Hepatocyte (in vitro differentiated cells): ENCODE measurements at places on chromosomes 12 and 14.

DNA sequence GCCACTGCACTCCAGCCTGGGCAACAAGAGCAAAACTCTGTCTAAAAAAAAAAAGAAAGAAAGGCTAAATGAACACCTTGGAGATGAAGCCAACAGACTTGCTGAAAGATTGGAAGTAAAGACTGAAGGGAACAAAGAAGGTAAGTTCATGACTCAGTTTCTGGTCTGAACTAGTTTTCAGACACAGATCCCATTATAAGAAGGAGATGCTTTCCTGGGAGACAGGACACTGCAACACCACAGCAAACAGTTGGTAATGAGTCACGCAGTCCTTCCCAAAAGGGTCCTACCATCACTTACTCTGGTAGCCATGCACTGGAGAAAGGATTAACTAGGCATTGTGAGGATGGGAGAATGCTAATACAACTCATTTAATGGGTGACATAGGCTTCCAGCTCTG is 97.2 kb downstream of the SSPN start:
- no peak for DNase-seq

DNA sequence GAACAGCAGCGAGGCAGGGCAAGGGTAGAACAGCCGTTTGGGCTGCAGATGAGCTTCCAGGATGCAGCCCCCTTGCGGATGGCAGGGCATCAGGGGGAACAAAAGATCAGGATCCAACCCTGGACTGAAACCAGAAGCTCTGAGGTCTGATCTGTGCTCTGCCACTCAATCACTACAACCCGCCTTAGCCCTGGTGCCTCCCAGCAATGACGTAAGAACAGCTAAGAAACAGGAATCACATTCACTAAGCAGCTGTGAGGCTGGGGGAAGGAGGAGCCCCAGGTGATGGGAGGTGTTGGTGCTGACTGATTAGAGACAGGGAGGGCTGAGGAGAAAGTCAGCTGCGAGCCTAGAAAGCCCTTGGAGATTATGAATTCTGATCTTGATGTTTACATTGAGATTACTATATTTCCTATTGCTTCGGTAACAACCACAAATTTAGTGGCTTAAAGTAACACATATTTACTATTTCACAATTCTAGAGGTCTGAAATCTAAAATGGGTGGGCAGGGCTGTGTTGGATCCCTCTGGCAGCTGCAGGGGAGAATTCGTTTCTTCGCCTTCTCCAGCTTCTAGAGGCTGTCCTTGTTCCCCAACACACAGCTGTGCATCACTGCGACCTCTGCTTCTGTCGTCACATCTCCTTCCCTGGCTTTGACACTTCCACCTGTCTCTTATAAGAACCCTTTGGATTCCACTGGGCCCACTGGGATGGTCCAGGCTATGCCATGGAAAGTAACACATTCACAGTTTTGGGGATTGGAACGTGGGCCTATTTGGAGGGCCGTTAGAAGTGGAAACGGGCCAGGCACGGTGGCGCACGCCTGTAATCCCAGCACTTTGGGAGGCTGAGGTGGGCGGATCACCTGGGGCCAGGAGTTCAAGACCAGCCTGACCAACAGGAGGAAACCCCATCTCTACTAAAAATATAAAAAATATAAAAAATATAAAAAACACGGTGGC is 6.1 kb upstream of the CD9 start:
- peak; percentile 88 for DNase-seq

DNA sequence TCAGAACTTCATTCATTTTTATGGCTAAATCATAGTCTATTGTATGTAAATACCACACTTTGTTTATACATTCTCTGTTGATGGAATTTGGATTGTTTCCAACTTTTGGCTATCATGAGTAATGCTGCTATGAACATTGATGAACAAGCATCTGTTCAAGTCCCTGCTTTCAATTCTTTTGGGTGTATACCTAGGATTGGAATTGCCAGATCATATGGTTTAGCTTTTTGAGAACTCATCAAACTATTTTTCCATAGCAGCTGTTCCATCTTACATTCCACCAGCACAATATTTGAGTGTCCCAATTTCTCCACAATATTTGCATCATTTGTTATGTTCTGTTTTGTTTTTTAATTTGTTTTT is 52.3 kb upstream of the CCND2 start:
- DNase-seq: no peak

DNA sequence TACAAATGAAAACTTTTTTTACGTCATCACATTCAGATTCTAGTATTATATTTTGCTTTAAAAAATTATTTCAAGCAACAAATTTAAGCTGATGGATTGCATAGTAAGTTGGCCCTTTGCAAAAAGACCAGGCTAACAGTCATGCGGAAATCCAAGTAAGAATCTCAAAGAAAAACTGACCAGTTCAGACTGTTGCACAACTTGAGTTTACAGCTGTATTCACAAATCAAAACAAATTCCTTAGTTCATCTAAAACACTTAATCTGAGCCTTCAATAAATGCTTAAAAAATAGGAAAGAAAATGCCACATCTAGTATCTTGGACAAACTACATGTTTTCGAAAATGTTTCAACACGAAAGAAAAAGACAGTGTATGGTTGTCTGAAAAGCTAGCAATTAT is 847 bp downstream of the CCDC59 start:
- DNase-seq: no peak

- DNase-seq: no peak
These were observed 107.1 kb upstream of the DIO3 start for GRCh38 chr14:101454229-101454628.

- DNase-seq: no peak
These were observed 30.3 kb downstream of the FAIM2 start for GRCh38 chr12:49873361-49873934.

DNA sequence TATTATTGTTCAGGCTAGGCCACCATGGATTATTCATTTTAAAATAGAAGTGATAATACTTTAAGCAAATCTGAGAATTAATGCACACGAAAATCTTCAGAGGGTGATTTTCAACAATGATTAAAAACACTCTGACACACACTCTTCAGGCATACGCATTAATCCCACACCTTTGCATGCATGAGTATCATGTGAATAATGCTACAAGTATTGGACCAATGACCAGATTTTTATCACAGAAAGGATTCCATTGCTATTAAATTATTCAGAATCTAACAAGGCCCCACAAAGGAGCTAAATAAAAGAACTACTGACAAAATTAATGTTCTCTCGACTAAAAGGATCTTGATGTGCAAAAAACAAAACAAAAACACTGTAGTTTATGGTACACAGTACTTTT is 11.1 kb downstream of the EPS8 start:
- no peak for DNase-seq

DNA sequence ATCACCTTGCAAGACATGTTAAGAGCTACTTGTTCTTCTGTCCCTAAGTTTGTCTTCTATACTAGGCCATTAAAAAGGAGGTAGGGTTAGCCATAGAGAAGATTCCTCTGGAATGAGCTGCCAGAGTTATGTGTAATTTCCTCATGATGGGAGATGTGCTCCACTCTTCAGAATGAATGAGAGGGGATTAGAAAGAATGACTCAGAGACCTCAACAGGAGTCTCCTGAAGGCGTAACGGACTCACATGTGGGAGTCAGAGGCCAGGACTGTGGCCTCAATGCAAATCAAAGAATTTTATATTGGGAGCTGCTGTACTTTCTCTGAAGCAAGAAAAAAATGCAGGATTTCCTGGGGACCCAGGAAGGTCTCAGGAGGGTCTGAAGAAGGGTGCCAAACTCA is 87.8 kb upstream of the ATXN7L3B start:
- no peak for DNase-seq

DNA sequence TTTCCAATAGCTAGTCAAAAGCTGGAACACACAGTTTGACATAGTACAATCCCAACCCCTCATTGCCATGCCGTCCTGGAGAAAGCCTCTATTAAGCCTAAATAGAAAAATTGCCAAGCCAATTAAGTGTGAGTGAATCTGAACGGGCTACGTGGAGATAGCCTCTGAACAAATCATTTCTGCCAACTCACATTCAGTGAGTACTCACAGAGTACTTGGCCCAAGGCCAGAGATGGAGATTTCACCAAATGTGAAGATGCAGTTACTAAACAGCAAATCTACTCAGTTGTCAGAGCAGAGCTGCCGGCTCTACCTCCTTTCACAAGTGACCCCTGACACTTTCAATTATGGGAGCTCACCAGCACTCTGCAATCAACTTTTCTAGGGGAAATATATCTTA is 350.0 kb downstream of the GALC start:
- peak; percentile 40 for DNase-seq

DNA sequence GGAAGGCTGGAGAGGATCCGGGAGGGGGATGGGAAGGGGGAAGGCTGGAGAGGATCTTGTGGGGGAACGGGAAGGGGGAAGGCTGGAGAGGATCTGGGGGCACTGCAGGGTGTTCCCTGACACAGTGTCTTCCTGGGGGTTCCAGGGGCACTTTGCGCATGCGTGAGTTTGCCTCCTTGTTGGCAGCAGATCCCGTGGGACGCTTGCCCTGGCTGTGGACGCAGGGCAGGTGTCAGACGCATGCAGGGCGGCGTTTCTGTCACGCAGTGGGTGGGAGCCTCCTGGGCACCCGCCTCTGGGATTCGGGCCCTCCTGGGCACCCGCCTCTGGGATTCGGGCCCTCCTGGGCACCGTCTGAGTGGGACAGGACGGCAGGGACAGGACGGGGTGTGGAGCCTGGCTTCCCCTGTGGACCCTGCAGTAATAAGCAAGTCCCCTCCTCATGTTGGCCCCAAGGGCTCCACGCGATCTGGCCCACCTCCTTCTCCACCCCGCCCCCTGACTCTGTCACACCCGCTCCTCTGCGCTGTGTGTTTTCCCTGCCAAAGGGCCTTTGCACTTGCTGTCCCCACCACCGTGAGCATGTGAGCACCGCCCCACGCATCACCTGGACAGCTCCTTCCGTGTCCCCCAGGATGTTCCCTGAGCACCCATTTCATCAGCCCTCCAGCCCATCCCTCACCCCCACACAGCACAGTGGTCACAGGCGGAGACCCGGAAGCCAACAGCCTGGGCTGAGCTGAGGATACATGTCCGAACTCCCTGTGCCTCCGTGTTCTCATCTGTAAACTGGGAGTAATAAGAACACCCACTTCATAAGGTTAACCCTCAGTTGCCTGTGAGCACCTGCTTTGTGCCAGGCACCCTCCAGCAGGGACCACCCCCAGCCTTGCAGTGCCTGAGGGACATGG is 4.4 kb downstream of the MMP17 start:
- DNase-seq: peak; percentile 7

DNA sequence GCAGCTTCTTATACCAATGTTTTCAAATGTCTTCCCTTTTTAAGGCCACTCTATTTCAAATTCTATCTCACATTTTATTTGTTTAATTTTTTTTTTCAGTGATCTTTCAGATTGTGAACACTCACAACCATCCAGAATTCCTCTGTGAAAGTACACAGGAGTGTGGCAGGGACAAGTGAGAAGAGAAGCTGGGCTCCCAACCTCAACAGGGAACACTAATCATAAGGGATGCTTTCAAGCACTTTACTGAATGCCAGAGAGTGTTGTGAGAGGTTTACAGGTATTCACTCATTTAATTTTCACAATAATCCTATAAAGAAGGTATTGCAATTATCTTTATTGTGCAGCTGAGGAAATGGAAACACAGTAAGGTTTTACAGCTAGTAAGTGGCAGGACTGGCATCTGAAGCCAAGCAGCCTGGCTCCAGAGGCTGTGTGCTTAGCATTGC is 60.1 kb upstream of the PYGL start:
- no peak for DNase-seq

DNA sequence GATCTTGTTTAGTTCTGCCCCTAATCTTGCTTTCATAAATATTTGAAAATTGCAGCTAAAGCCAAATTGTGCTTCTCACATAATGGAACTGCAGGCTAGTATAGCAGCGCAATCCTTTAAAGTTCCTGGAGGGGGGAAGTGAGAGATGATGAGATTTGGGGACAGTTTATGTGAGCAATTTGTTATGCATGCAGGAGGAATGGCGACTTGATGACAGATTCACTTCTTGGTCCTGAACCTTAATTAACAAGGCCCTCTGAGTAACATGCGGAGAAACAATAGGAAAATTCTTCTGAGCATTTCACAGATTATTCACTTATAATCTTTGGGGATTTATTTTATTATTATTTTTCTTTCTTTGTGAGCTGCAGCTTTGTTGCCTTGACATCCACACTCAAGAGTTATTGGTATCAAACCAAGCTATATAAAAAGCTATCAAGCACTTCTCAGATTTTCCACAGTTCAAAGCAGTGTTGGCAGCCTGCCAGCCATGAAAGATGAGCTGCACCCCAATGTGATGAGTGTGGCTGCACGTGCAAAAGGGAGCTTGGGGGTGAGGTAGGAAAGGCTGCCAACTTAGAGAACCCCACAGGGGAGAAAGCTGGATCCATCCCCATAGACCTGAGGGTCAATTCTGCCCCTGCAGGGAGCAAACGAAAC is 1662.2 kb upstream of the FLRT2 start:
- peak; percentile 4 for DNase-seq

DNA sequence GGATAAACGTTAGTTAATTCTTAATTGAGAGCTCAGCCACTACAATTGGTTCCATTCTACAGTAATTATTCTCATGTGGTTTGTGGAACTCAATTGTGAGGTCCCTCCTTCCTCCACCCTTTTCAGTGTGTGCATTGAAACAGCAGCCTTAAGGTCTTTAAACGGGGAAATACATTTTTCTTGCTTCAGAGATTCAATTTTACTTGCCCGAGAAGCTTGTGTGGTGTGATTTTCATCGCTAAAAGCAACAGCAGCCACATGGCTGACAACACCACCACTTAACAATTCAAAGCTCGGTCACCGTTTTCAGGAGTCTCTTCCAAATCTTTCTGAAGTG is 733 bp upstream of the PPFIBP1 start:
- no peak for DNase-seq

DNA sequence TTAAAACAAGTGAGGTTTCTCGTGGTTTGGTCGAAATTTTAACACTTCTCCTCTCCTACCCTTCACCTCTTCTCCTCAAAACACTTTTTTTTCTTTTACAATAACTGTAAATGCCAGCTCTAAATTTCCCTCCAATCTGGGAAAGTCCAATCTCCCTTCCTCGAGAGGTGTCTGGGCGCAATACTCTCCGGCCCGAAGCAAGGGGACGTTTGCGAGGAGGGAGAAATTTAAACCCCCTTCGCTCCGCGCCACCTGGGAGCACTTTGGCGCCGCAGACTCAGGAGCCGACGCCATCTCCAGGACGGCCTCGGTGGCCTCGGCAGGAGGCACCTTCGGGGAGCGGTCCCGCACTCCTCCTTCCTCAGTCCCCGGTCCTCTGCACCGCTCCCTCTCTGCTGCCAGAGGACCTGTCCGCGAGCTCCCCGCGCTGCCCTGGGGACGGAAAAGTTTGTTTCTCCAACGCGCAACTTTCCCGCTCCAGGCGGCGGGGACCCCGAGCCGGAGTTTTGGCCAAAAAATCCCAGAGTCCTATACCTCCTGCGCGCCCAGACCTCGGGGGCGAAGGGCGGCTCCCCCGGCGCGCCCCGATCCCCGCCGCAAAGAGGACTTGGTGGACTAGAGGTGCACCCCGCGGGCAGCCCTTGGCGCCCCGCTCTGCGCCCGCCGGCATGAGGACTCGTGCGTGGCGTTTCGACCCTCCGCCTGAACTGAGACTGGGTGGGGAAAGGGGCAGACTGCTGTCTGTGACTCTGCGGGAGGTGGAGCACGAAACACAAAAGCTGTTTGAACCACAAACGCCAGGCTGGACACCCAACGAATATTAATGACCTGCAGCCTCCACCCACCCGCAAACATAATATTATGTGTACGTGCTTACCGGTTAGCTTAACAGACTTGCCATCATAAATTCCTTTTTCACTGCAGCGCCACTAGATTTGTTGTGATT is 95.2 kb upstream of the HMGA2 start:
- peak; percentile 43 for DNase-seq
